Cortex of kidney (tissue), 1 donor: ENCODE measurements at places on chromosomes 3 and 15.

GRCh38 chr3:57557085-57557537 is 1.0 kb downstream of the PDE12 start:
- no peak for DNase-seq

GRCh38 chr3:185342459-185343174 is 20.3 kb upstream of the MAP3K13 start:
- DNase-seq: no peak

- no peak for DNase-seq
Observed at GRCh38 chr15:100096700-100097099, 245.1 kb downstream of the ADAMTS17 start.

DNA sequence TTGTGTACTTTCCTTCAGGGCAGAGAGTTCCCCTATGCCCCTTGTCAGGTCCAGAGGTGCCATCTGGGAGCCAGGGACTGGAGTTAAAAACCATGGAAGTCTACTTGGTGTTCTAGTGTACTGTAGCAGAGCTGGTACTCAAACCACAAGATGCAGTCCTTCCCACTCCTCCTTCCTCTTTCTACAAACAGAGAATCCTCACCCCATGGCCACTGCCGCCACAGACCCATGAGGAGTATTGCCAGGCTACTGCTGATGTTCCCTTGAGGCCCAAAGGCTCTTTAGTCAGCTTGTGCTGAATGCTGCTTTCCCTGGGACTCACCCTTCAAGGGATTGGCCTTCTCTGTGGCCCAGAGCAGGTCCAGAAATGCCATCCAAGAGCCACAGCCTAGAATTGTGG is 229.2 kb upstream of the ZPLD1 start:
- DNase-seq: no peak

- DNase-seq: no peak
Observed at GRCh38 chr3:148389916-148390315, 307.8 kb upstream of the AGTR1 start.

- no peak for DNase-seq
Observed at GRCh38 chr3:72485641-72486040, 362.6 kb downstream of the SHQ1 start.

DNA sequence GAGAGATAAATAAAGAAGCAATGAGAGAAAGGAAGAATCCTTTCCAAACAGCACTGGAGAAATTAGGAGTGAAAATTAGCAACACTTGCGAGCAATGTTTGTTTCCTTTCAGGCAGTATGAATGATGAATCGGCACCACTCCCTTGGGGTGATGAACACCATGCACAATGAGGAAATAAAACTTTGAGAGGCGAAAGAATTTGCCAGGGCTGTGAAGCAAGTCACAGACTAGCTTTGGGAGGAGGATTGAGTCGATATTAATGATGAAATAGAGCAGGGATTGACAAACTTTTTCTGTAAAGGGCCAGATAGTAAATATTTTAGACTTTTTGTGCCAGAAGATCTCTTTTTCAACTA is 237.7 kb downstream of the AGBL1 start:
- no peak for DNase-seq

DNA sequence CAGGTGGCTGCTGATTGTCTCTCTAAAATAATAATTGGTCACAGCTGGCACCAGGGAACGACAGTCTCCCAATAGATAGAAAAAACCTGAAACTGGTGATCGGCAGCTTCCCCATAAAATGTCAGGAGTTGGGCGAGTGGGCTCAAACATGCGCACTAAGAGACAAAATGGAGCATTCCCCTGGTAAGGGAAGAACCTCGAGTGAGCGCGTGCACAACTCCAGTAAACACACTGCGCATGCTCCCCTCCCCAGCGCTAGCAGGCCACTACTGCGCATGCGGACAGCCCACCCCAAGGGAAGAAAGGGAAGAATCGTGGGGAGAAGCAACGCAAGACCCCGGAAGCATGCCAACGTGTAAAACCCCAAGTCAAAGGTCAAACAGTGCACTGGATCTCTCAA is 7.7 kb upstream of the STARD5 start:
- no peak for DNase-seq

- no peak for DNase-seq
Observed at GRCh38 chr15:90104551-90104950, 2.3 kb upstream of the IDH2 start.

GRCh38 chr15:40283615-40284300 is 894 bp upstream of the ANKRD63 start:
- no peak for DNase-seq
